AG20443 (cell line): ENCODE measurements at places on chromosomes 13 and 19.
A peak's percentile ranks its signal among the peaks of the same experiment; 100 is the strongest.

DNA sequence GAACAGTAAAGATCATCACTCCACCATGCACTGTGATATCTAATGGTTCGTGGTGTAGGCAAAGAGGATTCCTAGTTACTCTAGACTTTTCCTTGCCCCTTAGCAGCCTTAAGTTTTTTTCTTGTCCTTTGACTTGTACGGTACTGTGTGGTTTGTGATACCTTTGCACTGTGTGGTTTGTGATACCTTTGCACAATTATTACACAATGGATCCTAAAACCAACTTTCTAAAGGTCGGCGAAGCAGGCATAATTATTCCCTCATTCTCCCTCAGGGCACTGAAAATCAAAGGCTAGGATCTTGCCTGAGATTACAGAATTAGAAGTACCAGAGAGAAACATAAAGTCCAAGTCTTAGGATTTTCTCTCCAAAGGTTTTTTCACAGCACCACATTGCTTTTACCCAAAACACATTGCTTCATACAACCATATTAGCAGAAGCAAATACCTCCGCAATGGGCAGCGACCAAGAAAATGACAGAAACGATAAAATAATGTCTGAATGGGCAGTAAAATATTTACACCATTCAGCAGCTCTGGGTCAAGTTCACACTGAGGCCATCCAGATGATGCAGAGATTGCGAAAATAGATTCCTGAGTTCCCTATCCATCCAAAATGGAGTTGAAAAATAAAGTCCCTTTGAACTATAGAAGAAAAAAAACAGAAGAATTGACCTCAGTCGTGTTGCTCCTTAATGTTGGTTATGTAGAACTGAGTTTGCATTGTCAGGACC lies 106.4 kb downstream of the FGF14 start:
- DNase-seq, result peak; percentile 20

DNA sequence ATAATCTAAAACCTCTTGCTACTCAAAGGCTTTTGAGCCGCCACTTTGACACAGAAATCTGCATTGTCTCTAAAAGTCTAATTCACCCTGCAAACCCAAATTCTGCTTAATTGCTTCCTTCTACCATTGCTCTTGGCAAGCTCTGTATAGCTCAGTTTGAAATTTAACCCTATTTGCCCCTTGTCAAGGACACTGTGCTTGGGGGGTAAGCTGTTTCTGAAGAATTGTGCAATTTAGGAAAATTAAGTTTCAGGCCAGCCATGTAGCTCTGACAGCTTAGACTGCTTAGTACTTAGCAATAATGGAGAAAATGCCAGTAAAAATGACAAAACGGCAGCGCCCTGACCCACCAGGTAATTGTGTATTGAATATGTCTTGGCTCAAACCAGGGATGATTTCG lies 282.2 kb downstream of the OLFM4 start:
- no peak for DNase-seq

DNA sequence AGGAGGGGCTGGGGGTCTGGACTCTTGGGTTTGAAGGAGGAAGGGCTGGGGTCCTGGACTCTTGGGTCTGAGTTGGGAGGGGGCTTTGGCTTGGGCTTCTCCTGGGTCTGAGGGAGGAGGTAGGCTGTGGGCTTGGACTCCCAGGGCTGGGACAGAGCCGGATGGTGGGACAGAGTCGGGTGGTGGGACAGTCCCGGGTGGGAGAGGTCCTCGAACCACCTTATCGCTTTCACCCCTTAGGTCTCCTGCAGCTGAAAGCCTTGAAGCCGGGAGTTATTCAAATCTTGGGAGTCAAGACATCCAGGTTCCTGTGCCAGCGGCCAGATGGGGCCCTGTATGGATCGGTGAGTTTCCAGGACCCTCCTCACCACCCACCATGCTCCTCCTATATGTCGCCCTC lies 1.4 kb downstream of the FGF21 start:
- no peak for DNase-seq

GRCh38 chr13:45575146-45575829 lies 40.3 kb downstream of the ERICH6B start:
- no peak for DNase-seq

DNA sequence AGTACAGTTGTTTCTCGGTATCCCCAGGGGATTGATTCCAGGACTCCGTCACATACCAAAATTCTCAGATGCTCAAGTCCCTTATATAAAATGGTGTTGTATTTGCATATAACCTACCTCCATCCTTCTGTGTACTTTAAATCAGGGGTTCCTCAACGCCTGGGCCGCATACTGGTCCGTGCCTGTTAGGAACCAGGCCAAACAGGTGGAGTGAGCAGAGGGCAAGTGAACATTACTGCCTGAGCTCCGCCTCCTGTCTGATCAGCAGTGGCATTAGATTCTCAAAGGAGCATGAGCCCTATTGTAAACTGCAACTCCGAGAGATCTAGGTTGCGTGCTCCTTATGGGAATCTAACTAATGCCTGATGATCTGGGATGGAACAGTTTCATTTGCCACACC lies 42.2 kb upstream of the KCTD4 start:
- no peak for DNase-seq

DNA sequence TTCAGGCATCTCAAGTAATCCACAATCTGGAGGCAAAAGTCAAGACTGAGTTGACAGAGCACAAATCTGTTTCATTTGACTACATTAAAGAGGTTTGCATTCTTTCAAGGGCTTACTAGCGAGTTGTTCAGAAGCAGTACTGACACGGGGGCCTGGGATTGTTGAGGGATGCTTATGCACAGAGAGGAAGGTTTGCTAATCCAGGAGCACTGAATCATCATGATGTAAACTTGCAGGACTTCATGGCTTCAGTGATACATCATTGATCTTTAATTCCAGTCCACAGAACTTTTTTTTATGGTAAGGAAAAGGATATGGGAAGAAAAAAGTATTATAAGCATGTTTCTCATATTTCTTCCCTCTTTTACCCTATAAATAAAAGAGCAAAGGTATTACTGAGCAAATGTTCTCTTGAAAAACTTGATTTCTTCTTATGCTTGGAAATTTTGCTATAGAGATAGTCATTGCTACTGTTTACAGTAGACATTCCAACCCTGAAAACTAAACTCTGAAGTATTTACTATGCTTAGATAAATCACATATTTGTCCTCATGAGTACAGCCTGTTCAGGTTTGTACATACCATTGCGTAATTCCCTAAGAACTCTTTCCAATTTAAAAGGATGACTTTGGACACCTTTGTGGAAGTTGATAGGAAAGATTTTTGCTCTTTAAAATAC lies 65.8 kb upstream of the KPNA3 start:
- DNase-seq, result peak; percentile 71

GRCh38 chr19:32870981-32871451 lies 1.4 kb upstream of the SLC7A9 start:
- DNase-seq, result no peak
